ENCODE measurements at places on chromosomes 2 and 18. TPM values are rescaled to one million over a fixed set of nuclear protein-coding genes. Genes with fewer than 3 reads are reported as not detected.

- DNase-seq, result no peak
Measured at GRCh38 chr2:25341011-25341727, 556 bp downstream of the DNMT3A start.

DNA sequence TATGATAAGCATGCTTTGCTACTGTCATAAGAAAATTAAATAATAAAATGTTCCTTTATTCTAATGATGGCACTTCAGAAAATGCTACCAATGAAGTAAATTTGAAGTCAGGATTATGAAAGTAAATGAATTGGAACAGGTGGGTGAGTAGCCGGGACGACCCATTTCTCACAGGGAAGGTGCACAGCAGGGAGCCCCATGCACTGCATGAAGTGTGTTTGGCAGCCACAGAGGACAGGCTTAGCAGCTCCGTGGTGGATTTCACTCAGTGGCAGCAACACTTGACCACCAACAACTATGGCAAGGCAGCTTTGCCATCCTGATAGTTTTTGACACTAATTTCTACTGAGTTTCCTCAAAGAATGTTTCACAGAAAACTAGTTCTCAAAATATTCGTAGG, 146.3 kb downstream of the ATL2 start:
- no peak for DNase-seq

Gene DYSF
- 0.28 TPM for total RNA-seq

Gene MARCO
- total RNA-seq, result not detected

Data from CD4-positive, alpha-beta memory T cell (primary cell).